ENCODE measurements at places on chromosomes 7 and 10.

DNA sequence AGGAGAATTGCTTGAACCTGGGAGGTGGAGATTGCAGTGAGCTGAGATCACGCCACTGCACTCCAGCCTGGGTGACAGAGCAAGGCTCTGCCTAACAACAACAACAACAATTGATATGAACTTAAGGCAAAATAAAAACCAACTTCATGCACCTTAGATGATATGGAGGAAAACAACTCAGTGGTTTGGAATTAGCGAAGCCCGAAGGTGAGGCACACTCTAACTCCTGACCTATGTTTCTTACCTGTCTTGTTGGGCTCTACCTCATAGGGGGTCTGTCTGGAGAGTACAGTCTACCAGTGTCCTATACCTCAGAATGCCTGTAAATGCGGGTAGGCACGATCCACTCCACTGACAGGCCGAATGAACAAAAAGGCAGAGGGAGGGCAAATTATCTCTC is 24.3 kb upstream of the COBL start:
- no peak for DNase-seq

GRCh38 chr7:22718911-22719420 is 8.0 kb upstream of the IL6 start:
- DNase-seq = no peak

- DNase-seq = no peak
These were observed 1.8 kb downstream of the BMI1 start for GRCh38 chr10:22322641-22323160.

- no peak for DNase-seq
These were observed 273.1 kb downstream of the SEMA3D start for GRCh38 chr7:84913731-84914130.

- no peak for DNase-seq
These were observed 103.2 kb downstream of the IPMK start for GRCh38 chr10:58164517-58164916.
